ENCODE measurements at places on chromosomes 2 and 18. TPM values are rescaled to one million over a fixed set of nuclear protein-coding genes. Genes with fewer than 3 reads are reported as not detected.

GRCh38 chr2:80454628-80455027 is 150.1 kb upstream of the LRRTM1 start:
- DNase-seq = peak; percentile 2

DNA sequence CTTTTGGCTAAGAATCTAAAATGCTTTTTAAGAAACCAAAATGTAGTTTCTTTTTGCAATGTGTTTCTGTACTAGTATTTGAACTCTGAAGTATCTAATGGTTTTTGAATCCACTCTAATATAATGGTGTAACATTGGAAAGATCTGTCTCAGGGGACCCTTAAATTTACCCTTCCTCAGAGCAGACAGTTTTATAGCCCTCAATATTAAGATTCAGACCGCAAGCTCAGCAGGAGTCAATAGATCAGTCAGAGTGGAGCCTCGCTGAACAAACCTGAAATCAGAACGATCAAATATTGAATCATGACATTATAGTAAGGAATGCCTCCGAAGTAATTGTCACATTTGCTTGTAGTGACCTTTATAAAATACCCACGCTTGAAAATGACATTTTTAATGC is 18.3 kb downstream of the SGPP2 start:
- DNase-seq = no peak

DNA sequence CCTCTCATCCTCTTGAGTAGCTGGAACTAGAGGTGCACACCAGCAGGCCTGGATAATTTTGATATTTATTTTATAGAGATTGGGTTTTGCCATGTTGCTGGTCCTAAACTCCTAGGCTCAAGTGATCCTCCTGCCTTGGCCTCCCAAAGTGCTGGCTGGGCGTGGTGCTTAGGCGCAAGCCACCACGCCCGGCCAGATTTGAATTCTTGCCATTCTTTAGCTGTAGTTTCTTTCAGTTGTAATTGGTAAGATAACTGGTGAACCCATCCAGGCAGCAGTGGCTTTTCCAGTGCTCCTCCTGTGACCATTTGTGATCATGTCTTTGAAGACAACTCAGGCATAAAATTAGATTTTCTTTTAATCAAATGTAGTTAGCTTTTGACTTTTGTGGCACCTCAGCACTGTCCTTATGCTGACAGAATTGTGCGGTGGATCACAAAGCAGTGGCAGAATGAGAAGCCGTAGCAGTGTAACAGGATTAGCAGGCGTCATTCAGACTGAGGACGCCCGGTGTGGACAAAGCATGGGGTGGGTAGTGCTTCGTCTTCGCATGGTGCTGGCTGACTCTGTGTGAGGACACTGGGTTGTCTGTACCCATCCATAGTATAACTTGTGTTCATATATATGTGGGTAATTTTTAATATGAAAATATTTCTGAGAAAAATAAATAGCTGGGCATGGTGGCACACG is 30.0 kb upstream of the TOGARAM2 start:
- no peak for DNase-seq

- peak; percentile 46 for DNase-seq
Measured at GRCh38 chr18:10010611-10011015, 96.8 kb downstream of the VAPA start.

DNA sequence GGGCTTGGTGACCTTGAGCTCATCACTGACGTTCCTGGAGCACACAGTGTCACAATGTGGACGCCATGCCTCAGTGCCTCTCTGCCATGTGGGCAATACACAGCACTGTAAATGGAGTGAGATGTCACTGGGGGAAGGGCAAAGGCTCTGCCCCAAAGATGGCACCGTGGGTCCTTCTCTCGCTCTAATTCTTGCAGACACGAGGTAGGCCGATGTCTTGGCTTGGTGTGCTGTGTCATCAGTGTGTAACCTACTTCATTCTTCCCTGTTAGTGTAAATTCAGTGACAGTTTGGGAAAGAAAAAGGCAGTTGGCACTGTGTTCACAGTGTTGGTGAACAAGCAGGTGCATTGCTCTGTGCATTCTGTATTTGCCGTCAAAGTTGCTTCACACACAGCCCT is 309.3 kb upstream of the MYT1L start:
- DNase-seq = peak; percentile 47

DNA sequence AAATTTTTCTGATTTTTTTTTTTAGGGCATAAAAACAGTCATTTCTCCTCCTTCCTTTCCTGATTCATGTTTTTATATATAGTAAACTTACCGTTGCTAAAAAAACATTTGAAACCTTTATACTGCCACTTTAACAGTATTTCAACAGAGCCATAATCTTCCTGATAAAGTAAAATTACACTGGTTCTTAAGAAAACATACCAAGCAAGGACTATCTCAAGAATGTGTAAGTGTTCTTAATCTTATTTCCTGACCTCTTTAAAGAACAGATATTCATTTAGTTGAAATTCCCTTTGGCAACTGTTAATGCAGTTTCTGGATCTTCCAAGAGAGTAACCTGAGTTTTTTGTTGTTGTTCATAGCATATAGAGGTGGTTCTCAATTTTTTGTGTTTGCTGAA is 26.6 kb upstream of the COLEC12 start:
- no peak for DNase-seq

- DNase-seq = no peak
Measured at GRCh38 chr2:196426122-196426521, 213.4 kb upstream of the CCDC150 start.

DNA sequence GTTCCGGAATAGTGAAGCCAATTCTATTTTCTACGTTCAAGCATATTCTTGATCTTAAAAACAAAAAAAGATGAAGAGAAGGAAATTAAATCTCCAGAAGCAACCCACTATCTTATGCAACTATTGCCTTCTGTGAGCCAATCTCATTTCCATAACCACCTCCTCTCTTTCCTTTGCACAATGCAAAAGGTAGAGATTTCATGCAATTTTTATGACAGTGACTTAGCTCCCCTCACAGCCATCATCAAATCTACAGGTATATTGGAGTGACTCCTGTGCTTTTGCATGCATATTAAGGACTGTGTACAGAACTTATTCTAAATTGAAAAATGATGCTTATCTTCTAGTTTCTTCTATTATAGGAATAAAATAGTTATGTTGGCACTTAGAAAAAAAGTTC is 191.8 kb downstream of the DCC start:
- no peak for DNase-seq

DNA sequence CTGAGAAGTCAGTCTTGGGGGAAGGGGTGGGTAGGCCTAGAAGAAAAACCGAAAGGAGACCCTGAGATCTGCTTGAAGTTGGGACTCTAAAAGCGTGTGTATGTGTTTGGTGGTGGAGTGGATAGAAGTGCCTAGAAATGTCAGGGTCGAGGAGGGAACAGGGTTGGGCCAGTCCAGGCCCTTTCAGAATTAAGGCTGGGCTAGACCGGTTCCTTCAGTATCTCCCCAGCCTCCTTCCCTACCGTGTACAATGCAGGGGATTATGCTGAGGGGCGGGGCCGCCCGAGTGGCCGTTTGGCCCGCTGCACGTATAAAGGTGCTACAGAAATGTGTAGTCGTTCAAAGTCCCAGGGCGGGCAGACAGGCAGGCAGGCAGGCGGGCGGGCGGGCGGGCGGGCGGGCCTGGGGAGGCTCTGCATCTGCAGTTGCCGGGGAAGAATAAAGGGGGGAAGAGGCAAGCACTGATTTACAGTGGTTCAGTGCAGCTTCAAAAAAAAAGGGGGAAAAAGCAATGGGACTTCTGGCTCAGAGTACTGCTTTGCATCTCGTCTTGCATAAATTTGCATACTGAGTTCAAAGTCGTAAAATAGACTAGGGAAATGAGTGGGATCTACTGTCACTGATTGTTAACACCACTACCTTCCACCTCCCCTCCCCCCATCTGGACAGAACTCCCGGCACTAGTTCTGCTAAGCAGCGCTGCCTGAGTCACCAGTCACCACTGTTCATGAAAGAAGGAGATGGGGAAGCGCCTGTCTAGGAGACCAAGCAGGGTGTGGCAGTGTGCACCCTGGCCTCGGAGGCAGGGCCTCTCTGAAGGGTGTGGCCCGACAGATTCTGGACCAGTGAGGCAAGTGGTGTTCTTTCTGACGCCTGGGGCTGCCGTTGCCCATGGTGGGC is 3.6 kb downstream of the IGFBP2 start:
- DNase-seq = no peak

DNA sequence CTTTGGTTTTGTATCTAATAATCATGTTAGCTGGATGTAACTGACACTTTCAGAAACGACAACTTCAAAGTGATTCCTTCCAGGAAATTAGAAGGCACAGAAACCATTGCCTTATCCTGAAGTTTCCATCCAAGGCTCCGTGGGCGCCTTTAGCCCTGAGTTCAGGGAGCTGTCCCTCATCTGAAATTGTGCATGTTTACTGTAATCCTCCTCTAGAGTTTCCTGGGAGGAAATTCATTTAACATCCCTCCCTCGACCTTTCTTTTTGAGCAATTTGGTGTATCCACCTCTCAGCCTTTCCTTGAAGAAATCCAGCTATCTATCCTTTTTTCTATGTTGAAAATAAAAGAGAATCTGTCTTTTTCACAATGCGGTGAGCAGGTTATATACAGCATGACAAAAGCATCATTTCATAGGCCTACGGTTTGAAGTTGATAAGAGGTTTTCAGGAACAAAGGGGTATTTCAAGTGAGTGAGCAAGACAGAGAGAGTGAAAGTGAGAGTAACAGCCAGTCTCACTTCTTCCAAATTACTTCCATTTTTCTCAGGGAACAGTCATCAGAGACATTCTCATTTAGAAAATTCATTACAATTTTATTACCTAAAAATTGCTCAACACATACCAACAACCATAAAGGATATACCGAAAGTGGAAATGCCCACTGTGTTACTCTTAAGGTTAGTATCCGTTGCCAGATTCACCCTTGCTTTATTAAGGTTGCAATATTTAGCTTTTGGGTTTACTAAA is 167.3 kb downstream of the MREG start:
- no peak for DNase-seq

DNA sequence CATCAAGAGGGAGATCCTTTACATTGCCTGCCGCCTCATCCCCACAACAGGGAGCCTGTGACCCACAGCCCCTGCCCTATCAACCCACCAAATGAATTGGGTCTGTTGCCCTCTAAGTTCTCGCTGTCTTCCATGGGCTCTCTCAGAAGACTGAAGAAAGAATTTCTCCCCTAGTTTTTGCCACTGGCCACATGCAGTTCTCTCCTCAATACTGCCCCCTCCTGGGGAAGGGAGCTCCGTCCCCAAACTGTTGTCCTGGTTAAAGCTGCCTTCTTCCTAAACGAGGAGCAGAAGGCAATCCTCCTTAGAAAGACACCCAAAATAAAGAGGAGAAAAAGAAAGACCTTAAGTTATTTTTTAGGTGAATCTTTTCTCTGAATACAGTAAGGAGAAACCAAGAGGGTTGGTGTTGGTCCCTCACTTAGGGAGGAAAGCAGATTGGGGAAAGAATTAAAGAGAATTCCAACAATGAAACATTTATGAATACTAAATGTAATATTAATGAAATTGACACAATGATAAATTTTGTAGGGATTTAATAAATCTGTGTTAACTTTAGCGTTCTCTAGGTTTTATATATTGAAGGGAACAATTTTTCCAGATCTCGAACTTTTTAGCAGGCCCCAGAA is 31.1 kb upstream of the SATB2 start:
- peak; percentile 54 for DNase-seq

- DNase-seq = no peak
Measured at GRCh38 chr2:31812051-31812798, 198.6 kb downstream of the MEMO1 start.

DNA sequence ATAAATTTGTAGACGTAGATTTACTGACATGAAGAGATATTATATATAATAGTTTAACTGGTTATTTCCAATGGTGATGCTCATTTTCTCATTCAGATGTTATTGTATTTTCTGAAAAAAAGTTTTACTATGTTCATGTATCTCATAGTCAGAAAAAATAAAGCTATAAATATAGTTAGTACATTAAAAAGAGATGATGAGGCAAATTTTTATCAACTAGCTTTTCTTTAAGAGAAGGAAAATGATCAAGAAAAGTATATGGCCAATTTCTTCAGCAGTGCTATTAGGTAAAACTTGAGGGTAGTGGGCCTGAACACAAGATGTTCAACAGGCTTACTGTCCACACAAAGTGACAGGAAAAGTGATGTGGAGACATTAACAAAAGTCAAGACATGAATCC is 11.7 kb downstream of the TTC21B start:
- no peak for DNase-seq

DNA sequence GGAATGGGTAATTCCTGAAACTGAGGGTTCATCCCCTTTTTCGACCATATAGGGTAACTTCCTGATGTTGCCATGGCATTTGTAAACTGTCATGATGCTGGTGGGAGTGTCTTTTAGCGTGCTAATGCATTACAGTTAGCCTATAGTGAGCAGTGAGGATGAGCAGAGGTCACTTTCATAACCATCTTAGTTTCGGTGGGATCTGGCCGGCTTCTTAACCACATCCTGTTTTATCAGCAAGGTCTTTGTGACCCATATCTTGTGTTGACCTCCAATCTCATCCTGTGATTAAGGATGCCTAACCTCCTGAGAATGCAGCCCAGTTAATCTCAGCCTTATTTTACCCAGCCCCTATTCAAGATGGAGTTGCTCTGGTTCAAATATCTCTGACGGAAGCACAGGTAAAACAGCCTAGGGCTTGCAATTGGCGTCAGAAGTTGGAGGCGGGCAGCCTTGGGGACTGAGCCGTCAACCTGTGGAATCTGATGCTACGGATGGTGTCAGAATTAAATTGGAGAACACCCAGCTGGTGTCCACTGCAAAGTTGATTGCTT is 19.5 kb downstream of the RALBP1 start:
- DNase-seq = no peak

DNA sequence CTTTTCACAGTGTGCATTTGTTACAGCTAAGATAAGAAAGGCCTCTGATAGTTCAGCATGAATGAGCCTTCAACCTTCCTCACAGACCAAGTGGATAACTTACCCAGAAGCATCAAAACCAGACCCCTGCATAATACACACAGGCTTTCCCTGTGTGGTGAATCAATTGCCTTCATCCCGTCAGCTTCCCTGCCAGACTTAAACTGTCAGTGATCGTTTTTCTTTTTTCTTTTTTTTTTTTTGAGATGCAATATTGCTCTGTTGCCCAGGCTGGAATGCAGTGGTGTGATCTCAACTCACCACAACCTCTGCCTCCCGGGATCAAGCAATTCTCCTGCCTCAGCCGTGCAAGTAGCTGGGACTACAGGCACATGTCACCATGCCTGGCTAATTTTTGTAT is 20.5 kb upstream of the SLC35F5 start:
- no peak for DNase-seq

GRCh38 chr18:76988827-76989646 is 143.5 kb downstream of the MBP start:
- no peak for DNase-seq

- no peak for DNase-seq
Measured at GRCh38 chr18:48975120-48975816, 24.5 kb upstream of the SMAD7 start.

- no peak for DNase-seq
Measured at GRCh38 chr2:177287814-177288213, 23.3 kb upstream of the NFE2L2 start.

The C2orf66 gene
- total RNA-seq = not detected

The MSTN gene
- 0.29 TPM for total RNA-seq

The ERICH2 gene
- total RNA-seq = not detected

The ACVR1C gene
- total RNA-seq = 0.13 TPM

The ACTG2 gene
- total RNA-seq = 24.4 TPM

The DPYSL5 gene
- not detected for total RNA-seq

The FBXO15 gene
- total RNA-seq = 0.73 TPM

Data from thyroid gland (tissue), 4 donors.